ENCODE measurements at places on chromosomes 3 and 15.

- DNase-seq, result no peak
These were observed 15.9 kb downstream of the CDAN1 start for GRCh38 chr15:42721016-42721415.

GRCh38 chr3:108590460-108590859, 938 bp downstream of the DZIP3 start:
- DNase-seq, result no peak

- no peak for DNase-seq
These were observed 59.2 kb downstream of the OXSM start for GRCh38 chr3:25849091-25849490.

DNA sequence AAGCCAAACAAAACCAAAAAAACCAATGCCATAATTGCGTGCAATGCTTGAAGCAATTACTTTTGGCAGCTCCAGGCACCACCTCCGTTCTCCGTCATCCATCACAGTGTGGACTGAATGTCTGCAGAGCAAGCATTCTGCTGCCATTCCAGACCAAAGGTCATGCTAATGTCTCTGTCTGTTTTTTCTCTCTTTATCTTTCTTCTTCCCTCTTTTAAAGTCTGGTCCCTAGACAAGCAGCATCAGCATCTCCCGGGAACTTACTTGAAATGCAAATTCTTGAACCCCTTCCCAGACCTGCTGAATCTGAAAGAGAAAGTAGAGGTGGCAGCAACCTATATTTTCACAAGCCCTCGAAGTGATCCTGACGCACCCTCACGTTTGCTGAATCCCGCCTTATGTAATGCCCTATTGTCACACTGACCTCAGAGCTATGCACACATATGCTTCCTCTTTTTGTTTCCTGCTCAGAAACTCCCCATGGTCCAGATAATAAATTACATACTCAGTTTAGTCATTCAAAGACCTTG, 297.3 kb upstream of the PROK2 start:
- no peak for DNase-seq

DNA sequence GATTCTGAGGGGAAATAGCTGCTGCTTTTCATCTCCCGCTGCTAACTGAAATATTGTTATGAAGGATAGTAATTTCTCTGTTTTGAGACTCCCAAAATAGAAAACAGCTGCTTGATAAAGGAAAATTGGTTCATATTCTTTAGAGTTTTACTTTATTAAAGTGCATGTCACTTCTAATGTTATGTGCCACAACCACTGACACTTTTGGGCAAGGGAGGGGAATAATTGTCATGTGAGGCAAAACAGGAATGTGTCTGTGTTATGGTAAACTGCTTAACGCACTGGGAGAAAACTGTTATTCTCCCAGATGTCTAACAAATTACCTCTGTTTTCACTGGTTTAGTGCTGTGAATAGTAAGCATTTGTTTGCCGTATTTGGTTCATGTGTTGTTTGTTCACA, 201.6 kb downstream of the PDZRN3 start:
- DNase-seq, result no peak

GRCh38 chr3:107925851-107926250, 165.0 kb downstream of the CD47 start:
- no peak for DNase-seq

DNA sequence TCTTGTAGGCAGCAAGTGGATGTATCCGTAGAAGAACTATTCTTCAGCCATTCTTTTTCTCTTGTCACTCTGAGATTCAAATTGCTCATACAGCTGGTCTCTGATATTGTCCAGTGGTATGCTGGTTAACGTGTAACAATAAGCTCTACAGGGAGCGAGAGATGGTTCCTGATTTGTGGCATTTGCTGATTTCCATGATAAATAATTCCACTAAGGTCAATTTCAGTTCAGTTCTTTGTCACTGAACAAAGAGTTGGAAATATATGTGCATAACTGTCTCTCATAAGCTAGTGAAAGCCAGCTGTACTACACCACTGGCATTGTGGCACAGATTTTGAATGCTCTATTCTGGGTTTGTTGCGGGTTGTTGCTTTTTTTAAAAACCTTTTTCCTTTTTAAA, 131.7 kb downstream of the MTHFS start:
- no peak for DNase-seq

DNA sequence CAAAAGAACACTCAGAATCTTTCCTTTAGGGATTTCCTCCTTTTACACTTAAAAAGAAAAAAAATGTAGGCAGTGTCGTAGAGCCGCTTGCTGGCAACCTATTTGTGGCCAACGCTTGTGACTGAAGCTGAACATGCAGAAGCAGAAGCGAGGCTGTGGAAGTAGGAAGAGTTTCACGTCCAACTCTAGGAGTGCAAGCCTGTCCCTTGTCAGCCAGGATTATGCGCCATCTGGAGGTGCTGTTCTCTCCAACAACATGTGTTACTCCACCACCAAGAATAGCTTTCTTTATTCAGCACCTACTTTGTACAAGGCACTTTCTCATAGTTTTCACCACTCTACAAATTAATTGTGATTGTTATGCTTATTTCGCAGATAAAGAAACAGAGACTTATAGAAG, 223.2 kb upstream of the LMCD1 start:
- no peak for DNase-seq

DNA sequence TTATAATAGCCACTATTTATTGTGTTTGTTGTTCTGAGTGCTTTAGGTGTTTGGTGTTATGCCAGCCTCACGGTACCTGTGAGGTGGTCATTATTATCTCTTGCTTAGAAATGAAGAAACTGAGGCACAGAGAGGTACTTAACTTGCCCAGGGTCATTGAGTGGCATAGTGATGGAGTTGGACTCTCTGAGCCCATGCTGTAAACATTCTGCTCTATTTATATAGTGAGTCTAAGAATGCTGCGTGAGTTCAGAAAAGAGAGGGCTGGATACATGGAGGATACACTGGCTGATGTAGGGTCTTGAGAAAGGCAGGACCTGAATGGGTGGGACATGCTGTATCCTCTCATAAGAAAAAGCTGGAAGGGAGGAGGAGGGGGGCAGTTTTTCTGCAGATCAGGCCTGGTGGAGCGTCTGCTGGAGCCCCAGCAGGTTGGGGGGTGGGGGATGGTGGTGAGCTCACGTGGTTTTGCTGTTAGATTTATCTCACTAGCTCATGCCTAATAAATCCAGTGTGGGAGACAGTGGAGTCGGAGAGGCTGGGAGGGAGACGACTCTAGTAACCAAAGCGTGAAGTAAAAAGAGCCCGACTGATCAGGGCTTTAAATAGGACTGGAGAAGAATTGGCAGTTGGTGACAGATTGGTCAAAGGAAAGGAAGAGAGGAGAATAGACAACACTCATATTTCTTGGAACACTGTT, 16.0 kb downstream of the MED12L start:
- no peak for DNase-seq

DNA sequence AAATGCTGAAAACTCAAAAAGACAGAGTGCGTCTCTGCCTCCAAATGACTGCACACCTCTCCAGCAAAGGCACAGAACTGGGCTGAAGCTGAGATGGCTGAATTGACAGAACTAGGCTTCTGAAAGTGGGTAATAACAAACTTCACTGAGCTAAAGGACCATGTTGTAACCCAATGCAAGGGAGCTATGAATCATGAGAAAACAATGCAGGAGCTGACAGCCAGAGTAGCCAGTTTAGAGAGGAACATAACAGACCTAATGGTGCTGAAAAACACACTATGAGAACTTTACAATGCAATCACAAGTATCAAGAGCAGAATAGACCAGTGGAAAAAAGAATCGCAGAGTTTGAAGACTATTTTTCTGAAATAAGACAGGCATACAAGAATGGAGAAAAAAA, 10.1 kb upstream of the AVEN start:
- DNase-seq, result peak; percentile 89

Data from astrocyte of the spinal cord (primary cell).